ENCODE measurements at places on chromosomes 6 and 20.

- no peak for DNase-seq
These were observed 15.1 kb downstream of the DEK start for GRCh38 chr6:18249271-18249670.

- no peak for DNase-seq
These were observed 28.7 kb downstream of the FGD2 start for GRCh38 chr6:37033819-37034795.

GRCh38 chr6:64782877-64783276 is 924.1 kb downstream of the EYS start:
- DNase-seq: no peak

DNA sequence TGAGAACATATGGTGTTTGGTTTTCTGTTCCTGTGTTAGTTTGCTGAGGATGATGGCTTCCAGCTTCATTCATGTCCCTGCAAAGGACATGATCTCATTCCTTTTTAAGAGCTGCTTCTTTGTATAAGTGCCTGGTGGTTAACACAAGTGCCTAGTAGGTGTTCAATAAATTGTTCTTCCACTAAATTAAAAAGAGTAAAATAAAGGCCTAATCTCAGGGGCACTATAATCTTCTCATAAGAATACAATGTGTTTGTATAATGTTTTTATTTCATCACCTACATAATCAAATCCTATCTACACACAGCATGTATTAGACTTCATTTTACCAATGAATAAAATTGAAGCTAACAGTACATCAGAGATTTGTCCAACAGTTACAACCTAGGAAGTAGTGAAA is 252.7 kb downstream of the KHDC1L start:
- no peak for DNase-seq

- no peak for DNase-seq
These were observed 1.1 kb downstream of the CD109 start for GRCh38 chr6:73696966-73697655.

- no peak for DNase-seq
These were observed 50.1 kb downstream of the NFATC2 start for GRCh38 chr20:51492167-51493092.
